ENCODE measurements at places on chromosomes 2 and 18. TPM values are rescaled to one million over a fixed set of nuclear protein-coding genes. Genes with fewer than 3 reads are reported as not detected.

DNA sequence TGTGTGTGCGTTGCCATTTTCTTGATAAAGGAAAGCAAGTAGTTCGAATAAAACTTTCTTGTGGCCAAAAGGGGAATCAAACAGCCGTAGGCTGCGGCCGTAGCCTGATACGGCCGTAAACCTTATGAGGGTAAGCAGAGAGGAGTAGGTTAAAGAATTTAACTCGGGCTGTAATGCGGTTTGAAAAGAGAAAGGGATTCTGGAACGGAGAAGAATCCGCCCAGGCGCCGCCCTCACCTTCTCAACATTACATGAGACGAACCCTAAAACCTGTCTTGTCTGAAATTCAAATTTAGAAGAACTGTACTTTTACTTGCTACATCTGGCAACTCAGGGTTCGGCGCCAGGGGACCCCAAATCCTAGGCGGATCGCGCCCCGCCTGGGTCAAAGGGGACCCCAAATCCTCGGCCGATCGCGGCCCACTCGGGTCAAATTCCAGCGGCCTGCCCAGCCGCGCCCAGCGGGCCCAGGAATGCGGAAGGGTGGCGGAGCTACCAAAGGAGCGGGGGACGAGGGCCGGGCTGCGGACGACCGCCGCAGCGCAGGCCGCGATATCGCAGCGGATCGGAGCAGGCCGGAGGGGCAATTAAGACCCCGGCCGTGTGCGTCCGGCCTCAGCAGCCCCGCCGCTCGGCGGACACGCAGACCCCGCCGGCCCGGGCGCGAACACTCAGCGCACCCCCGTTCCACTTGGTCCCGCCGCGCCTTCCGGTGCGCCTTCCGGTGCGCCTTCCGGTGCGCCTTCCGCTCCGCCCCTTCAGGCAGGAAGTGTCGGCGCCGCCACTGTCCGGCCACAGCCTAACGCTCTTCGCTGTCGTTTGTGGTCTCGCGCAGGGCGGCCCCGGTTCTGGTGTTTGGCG lies at the start of gene MYL12B:
Gene MYL12B (plus strand): TSS at position 761 of the 861 bp plus-strand sequence. CDS start 10,766 bp downstream, outside the sequence.
- peak; percentile 96 for DNase-seq

DNA sequence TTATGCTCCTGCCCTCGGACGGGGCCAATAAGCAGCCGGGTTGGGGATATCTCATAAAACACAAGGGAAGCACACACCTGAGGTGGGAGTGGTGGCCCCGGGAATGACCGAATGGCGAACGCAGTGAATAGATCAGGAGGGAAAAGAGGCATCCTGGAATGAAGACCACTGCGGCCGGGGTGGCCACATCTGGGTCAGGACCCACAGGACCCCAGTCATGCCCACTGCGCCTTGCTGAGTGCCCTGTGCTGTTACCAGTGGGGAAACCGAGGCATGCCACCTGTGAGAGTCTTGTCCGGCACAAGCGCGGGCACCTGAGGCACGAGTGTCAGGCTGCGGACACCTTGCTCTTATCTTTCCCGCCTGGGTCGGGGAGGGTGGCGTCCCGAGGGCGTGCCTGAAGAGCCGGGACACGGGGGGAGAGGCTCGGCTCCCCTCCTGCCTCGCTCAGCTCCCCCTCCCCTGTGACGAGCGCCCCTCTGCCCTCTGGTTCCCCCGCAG lies 1.6 kb downstream of the PDCD1 start:
- DNase-seq, result peak; percentile 71

DNA sequence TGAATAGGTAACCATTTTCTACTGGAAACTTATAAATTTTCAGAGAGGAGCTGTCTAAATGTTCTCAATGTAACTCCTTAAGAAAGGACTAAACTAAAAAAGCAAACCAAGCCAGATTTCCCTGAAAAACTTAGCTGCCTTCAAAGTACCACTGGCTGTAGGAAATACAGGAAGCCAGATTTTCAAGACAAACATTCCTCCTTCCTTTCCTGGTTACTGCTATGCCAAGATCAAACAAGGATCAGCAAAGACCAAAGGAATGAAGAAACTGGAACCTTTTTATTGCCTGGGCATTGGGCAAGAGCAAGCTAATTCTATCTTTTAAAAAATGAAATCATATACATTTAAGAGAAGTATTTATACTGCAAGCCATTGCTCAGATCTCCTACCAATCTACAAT lies 212.7 kb downstream of the DYM start:
- no peak for DNase-seq

GRCh38 chr18:35616664-35617423 lies 35.3 kb downstream of the GALNT1 start:
- peak; percentile 81 for DNase-seq

DNA sequence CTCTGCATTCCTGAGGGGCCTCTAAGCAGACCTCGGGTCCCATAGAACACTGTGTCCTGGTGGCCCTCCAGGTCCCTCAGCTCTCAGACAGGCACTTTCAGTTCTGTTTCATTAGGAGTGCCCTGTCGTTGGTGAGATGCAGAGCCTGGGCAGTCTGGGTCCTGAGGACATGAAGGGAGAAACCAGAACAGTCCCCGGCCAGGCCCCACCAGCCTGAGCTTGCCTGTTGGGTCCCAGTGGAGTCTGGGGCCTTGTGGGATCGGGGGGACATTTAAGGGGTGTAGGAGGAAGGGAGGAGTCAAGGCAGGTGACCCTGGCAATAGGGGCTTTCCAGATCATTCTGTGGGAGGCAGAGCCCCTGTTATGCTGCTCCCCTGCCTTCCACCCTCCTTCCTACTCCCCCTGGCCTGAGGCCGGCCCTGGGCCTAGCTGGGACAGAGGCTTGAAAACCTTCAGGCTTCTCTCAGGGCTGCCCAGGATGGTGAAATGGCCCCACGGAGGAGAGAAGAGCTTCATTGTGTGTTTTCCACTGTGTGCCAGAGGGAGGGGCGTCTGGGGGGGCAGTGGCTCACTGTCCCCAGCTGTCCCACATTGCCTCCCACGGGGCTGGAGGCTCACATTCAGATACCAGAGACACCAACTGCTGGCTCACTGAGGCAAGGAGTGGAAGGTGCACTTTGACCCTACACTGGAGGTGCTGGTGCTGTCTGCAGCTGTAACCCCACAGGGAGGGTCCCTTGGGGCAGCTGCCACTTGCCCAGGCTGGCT lies 26.6 kb upstream of the CATIP start:
- DNase-seq, result peak; percentile 54

Gene XIRP2
- 0.42 TPM for total RNA-seq

Gene CCBE1
- 3.0 TPM for total RNA-seq
